ENCODE measurements at places on chromosomes 16 and 17.

DNA sequence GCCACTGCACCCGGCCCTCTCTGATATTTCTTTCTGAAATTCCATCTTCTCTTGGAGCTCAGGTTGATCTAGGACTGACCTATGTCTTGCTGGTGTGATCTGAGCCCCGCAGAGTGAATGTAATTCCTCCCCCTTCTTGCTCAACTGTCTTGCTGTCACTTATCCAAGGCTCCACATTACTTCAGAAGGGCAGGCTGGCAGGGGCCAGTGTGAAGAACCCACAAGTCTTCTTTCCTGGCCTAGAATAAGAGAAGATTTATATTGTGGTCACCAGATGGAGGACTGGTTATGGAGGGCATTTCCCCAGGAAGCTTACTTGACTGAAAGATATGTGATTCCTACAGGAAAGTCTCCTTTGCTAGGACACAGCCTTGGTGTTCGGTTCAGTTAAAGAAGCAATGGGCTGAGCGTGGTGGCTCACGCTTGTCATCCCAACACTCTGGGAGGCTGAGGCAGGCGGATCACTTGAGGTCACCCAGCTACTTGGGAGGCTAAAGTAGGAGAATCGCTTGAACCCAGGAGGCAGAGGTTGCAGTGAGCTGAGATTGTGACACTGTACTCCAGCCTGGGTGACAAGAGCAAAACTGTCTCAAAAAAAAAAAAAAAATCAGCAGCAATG lies 13.4 kb downstream of the ITGAL start:
- DNase-seq: no peak

DNA sequence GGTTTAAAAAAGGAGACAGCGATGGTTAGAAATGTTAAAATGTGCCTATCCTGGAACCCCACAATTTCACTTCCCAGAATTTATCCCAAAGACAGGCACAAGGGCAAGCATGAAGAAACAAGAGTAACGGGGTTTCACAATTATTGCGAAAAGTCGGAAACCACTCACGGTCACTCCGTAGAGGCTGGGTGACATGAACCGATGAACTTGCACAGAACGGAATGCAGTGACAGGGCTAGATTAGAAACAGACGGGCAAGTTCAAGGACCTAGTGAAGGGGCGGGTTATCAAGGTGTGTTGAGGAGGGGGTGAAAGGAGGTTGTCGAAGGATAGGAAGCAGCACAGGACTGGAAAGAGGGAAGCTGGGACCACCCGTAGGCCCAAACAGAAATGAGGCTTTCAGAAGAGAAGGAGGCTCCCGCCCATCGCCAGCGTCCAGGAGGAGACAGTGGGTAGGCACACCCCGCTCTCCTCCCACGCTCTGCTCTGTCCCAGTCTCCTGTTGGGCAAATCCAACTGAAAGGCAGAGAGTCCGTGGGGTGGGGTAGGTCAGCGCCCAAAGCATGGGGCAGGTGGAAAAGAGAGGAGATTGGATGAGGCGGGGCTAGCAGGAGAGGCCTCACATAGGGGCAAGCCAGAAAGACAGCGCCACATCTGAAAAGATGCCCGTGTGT lies 47.4 kb upstream of the JPH3 start:
- no peak for DNase-seq

DNA sequence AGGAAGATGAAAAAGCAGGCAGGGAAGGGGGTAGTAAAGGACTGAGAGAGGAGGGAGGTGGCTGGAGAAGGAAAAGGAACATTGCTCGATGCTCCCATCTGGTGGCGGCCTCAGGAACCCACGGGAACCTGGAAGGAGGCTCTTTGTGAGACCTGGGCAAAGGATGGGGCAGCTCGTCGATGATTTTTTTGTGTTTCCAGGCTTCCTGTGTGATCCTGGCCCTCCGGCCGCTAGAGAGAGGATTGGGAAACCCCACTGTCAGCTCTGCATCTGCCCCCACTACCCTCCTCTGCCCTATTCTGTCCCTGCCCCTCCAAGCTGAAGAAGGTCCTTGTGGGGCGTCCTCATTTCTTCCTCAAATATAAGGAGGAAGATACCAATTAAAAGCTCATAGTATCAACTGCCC lies 6.6 kb downstream of the WFIKKN2 start:
- DNase-seq: peak; percentile 79

DNA sequence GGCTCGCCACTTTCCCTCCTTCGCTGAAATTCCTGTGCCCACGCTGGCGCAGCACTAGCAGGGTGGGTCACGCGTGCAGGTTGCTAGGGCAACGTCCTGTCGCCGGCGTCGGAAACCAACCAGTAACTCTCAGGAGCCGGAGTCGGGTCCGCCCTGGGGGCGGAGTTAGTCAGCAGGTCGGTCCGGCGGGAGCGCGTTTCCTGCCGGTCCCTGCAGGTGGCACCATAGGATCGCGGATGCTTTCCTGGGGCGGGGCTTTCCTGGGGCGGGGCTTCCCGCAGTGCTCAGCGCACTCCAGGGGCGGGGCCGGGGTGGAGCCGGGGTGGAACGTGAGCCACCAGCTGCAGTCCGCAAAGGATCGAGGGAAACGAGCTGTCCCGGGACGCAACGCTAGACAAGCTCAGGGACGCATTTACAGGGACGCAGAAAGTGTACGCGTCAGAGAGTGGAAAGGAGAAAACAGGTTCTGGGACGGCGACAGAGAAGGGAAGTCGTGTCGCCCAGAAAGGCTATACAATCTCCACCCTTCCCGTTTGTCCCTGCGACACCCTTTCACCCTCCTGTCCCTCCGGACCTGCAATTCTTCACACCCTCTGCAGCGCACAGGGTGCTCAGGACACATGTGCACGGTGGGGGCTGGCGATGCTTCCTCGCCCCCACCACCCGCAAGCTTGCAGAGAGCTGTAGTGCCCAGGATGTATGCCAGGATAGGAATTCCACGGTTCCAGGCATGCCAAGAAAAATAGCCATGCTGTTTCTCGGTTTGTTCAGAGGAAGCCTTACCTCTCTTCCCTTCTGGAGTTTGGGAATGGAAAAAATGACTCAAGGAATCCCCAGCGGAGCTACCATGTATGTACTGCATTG lies 12.3 kb downstream of the COPZ2 start:
- DNase-seq: peak; percentile 94

- DNase-seq: peak; percentile 27
Observed at GRCh38 chr16:85136702-85137322, 24.5 kb upstream of the CIBAR2 start.

DNA sequence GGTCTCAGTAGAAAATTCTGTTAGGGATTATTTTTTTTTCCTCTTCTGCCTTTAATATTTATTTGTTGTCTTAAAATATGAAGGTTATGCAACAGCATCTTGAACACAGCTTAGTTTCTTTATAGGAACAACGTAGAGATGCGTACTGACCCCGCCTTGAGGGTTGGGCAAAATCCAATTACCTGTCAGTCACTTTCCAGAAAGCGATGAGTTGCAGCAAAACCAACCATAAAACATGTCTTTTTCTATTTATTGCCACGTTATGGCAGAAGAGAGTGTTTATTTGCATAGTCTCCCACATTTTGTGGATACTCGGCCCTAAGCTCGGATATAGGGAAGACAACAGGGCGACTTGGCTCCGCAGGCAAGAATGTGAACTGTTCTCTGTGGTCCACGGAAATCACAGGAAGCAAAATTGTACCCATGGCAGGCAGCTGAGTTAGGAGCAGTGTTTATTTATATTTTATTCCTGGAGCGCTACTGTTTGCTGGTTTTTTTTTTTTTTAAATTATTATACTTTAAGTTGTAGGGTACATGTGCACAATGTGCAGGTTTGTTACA lies 44.3 kb upstream of the CACNG5 start:
- DNase-seq: no peak

DNA sequence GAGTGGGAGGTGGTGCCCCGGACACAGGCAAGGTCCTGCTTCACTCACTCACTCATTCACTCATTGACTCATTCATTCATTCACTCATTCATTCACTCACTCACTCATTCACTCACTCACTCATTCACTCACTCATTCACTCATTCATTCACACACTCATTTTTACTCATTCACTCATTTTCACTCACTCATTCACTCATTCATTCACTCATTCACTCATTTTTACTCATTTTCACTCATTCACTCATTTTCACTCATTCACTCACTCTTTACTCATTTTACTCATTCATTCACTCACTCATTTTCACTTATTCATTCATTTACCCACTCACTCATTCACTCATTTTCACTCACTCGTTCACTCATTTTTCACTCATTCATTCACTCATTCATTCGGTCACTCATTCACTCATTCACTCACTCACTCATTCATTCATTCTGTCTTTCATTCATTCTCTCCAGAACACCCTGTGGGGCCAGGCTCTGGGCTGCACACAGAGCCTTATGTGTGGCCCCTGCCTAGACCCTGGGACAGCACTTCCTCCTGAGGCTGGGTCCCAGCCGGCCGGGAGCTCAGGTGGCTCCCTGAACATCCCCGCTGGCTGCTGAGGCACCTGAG lies 9.2 kb downstream of the RPUSD1 start:
- no peak for DNase-seq

DNA sequence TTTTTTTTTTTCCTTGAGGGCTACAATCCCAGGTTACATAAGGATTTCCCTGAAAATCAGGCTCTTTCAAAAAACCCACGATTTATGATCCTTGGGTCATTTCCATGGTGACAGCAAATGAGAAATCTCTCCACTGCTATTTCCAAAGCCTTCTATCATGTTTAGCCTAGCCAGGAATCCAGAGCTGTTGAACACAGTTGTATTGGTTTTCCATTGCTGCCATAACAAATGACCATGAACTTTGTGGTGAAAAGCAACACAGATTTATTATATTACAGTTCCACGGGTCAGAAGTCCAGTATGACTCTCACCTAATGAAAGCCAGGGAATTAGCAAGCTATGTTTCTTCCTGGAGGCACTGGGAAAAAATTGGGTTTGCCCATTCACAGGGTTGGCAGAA lies 106.6 kb downstream of the MAF start:
- DNase-seq: no peak

GRCh38 chr16:6684076-6684673 lies 648.5 kb upstream of the RBFOX1 start:
- peak; percentile 8 for DNase-seq

DNA sequence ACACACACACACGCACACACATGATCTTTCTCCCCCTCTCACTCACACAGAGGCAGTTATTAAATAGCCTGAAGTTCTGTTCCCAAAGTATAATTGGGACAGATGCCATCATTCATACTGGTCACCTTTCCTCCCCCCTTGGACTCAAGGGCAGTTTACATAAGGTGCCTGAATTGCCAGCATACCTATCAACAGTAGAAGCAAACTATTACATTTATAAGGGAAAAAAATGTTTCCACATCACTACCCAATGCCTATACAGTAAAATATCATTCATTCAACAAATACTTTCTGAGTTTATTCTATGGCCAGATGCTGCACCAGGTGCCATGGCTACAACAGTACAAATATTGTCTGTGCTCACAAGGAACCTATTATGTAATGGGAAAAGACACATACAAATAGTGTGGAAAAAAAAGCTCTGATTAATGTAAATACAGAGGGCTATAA lies 6.3 kb downstream of the CNTD1 start:
- no peak for DNase-seq

DNA sequence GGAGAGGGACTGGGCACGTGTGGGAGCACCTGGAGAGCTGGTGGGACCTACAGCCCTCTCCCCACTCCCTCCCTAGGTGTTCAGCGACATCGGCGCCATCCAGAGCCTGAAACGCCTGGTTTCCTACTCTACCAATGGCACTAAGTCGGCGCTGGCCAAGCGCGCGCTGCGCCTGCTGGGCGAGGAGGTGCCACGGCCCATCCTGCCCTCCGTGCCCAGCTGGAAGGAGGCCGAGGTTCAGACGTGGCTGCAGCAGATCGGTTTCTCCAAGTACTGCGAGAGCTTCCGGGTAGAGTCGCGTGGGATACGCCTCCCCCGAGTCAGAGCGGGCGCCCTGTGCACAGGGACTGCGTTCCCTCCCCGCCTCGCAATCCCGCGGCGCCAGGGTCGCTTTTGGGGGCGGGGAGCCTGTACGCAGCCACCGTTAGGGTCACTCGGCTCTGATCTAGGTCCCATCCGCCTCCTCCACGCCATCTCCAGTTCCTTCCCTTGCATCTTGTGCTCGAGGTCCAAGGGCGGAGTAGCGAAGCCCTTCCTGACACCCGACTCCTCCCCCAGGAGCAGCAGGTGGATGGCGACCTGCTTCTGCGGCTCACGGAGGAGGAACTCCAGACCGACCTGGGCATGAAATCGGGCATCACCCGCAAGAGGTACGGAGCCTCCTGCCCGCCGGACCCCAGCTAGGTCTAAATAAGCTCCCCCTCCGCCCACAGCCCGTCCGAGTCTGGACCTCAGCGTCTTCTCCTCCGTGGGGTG lies 13.0 kb downstream of the SARM1 start:
- no peak for DNase-seq

DNA sequence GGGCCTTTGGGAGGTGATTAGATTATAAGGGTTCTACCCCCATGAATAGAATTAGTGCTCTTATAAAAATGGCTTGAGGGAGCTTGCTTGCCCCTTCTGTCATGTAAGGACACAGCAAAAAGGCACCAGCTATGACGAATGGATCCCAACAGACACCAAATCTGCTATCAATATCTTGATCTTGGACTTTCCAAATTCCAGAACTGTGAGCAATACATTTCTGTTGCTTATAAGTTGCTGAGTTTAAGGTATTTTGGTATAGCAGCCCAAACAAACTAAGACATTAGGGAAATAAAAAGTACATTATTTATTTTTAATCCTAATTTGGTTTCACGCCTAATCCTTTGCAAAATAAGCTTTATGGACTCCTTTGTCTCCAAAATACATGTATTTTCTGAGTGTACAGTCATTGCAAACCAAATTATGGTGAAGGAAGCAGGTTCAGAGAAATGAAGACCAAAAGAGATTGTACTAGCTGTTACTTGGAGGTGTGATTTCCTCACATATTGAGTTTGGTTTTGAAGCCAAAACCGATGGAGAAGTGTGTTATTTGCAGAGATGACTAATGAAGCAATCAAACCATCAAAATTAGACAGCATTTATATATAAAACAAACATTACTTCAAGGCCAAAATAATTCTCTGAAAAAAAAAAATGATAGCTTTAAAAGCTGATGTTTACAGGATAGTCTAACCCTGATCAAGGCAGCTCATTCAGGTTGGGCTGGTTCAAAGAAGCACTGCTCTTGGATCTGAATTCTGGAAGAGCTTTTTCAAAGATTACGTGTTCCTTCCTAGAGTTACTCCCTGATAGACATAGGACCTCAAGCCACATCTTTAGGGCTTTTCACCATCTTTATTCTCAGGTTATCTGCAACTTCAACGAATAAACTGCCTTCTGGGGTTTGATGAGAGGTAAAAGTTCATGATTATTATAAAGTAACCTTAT lies 71.6 kb downstream of the MYO1D start:
- DNase-seq: no peak

Data from RWPE1 (cell line).